ENCODE measurements at places on chromosomes 7 and 10.

- DNase-seq, result no peak
Measured at GRCh38 chr7:112495156-112495788, 14.5 kb downstream of the LSMEM1 start.

- no peak for DNase-seq
Measured at GRCh38 chr7:111980725-111981124, 225.5 kb downstream of the DOCK4 start.

GRCh38 chr10:8511026-8511425 is 456.5 kb downstream of the GATA3 start:
- no peak for DNase-seq

GRCh38 chr10:71090801-71091200 is 121.6 kb upstream of the UNC5B start:
- DNase-seq, result peak; percentile 13

GRCh38 chr10:126878594-126878993 is 26.6 kb upstream of the DOCK1 start:
- no peak for DNase-seq

- DNase-seq, result no peak
Measured at GRCh38 chr7:9201928-9202327, 768.5 kb downstream of the NXPH1 start.

- no peak for DNase-seq
Measured at GRCh38 chr10:70106958-70107791, 25.4 kb downstream of the AIFM2 start.

GRCh38 chr10:116398224-116398623 is 29.4 kb upstream of the PNLIPRP3 start:
- no peak for DNase-seq

DNA sequence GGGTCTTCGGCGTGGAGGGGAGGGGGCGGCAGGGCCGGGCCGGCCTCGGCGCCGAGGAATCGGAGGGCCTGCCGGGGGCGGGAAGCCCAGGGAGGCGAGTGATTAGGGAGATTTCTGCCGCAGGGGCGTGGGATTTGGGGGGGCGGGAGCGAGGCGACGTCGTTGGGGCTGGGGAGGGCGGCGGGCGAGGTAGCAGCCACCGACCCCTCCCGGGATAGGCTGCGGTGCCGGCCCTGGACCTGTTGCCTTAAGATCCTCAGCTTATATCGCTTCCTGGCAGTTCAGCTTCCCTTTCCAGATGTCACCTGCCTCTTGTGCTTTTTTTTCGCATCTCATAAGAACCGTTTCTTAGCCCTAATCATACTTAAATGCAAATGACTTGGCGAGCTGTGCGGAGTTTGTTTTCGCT is 655 bp downstream of the LMTK2 start:
- DNase-seq, result peak; percentile 37

- no peak for DNase-seq
Measured at GRCh38 chr7:78703391-78703790, 750.1 kb downstream of the MAGI2 start.

DNA sequence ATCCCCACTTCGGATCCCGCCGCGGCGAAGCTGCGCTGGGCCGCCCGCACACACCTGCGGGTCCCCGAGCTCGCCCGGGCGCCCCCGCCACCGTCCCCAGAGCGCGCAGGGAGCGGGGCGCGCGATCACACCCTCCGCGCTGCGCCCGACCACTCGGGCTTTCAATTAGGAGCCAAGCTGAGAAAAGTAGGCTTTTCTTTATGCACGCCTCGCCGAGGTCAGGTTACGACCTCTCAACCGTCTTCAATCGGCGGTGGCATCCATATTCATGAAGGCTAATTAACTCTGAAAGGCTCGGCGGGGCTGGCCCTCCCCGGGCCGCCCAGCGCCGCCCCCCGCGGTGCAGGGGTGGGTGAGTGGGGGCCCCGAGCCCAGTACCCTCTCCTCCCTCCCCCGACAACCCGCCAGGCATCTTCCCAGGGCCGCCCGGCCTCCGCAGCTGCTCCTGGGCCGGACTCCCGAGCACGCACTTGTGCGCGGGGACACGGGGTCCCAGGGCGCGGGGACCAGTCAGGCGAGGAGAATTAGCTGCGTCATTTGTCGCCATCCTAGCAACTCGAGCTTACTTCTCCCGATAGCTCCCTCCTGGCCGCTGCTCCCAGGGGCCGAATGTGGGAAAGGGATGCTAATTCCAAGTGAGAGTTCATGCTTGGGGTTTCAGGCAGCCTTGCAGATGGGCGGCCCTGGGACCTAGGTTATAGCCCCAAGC is 155.5 kb upstream of the LYZL2 start:
- DNase-seq, result peak; percentile 52

DNA sequence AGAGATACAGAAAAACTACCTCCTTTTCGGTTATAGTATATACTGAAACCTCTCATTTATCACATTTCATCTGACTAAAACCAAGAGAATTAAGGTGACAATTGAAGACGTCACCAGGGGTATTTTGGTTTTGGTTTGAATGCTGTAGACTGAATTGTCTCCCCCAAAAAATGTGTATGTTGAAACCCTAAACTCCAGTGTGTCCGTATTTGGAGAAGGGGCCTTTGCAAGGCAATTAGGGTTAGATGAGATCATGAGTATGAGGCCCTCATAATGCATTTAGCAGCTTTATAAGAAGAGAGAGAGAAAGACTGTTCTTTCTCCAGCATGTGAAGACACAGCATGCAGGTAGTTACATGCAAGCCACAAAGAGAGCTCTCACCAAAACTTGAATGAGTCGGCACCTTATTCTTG is 59.5 kb downstream of the CACNA2D1 start:
- no peak for DNase-seq

GRCh38 chr10:61673360-61673759 is 10.6 kb downstream of the CABCOCO1 start:
- DNase-seq, result no peak

DNA sequence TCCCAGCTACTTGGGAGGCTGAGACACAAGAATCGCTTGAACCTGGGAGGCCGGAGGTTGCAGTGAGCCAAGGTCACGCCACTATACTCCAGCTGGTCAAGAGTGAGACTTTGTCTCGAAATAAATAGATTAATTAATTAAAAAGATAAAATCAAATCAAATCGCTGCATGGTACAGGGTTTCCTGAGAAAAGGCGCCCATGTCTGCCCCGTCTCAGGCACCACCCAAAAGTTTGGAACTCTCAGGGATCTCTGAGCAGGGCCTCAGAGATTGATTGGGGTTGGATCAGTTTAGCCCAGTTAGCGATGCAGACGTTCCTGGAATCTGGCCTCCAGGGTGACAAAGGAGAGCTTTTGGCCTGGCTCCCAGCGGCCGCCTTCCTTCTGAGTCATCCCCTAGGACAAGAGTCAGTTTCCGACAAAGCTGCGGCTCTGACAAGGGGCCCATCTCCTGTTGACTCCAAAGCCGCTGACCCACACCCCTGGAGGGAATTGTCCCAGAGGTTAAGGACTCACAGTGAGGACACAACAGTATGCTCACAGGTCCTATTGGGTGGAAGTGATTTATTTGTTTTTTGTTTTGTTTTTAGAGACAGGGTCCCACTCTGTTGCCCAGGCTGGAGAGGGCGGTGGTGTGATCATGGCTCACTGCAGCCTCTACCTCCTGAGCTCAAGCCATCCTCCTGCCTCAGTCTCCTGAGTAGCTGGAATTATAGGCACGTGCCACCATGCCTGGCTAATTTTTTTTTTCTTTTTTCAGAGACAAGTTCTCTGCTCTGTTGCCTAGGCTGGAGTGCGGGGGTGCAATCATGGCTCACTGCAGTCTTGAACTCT is 6.8 kb downstream of the ORAI2 start:
- DNase-seq, result no peak

DNA sequence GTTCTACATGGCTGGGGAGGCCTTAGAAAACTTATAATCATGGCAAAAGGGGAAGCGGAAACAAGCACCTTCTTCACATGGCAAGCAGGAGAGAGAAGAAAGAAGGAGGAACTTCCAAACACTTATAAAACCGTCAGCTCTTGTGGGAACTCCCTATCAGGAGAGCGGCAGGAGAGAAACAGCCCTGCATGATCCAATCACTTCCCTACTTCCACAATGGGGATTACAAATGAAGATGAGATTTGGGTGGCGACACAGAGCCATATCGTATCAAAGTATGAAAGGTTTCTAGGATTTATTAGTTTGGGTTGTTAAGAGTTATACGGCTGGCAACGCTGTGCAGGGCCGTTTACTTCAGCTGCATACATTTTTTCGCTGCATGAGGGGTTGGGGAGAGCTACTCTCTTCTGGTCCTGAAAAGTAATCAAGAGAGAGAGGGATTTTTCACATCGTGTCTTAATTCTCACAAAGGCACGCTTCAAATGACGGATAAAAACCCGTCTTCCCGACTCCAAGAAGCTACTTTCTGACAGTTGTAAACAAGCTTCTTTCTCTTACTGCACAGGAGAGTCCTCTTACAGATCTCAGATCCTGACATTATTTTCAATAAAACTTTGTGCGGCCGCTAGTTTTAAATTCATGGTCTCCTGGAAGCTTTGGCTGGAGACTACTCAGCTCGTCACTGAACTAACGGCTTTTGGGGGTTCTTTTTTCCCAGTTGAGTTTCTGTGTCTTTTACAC is 751 bp upstream of the GTPBP10 start:
- no peak for DNase-seq

DNA sequence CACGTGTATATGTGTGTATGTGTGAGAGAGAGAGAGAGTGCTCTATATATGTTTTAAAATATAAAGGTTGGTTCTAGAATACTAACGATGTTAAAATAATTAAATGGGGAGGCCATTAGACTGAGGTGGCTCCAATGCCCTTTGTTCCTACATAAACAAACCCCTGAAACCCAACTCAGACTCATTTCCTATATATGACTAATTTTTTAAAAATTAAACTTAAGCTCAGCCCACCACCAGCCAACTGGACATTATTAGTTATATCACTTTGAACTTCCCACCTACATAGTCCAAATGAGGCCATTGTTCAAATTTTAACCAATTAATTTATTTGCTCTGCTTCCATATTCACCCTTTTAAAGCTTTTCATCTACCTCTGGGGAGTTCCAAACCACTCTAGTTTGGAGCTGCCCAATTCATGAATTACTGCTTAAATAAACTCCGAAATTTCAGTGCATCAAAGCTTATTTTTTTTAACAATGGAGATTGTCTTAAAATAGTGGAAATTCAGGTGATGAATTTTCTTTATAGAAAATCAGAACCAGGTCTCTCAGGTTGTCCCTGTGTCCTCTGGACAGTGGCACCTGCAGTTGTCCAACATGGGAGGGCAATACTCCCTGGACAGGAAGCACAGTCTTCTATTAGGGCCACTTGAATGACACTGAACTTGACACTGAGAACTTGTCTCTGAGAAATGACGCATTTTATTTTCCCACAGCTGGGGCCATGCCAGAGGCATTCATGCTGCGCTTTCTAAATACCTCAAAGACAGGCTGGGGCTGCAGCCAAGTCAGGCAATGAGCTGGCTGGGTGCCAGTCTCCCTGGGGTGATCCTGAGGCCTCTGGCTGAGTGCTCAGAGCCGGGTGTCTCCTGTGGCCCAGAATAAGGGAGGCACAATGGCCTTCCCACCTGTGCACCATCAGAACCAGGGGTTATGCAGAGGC is 109.5 kb upstream of the TMEM72 start:
- DNase-seq, result no peak

- no peak for DNase-seq
Measured at GRCh38 chr10:59942556-59942955, 36.2 kb upstream of the CCDC6 start.

DNA sequence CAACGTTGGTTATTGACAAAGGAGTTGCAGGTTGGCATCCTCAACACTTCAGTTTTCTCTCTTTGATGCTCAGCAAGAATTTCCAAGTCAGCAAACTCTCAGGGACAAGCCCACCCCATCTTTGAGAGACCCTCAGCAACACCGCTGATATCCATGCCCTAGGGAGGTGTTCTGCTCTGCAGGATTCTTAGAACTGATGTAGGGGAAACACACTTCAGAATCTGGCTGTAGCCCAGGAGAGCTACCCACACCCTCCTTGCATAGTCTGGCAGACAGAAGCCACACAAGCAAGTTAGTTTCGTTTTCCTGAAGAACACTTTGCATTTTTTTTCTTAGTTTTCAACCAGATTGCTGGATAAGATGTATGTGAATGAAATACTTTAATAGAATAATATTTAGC is 822 bp downstream of the SAMD9L start:
- peak; percentile 23 for DNase-seq

GRCh38 chr7:51602376-51602775 is 285.8 kb upstream of the COBL start:
- DNase-seq, result no peak

GRCh38 chr7:157484411-157485081 is 147.7 kb downstream of the DNAJB6 start:
- no peak for DNase-seq

DNA sequence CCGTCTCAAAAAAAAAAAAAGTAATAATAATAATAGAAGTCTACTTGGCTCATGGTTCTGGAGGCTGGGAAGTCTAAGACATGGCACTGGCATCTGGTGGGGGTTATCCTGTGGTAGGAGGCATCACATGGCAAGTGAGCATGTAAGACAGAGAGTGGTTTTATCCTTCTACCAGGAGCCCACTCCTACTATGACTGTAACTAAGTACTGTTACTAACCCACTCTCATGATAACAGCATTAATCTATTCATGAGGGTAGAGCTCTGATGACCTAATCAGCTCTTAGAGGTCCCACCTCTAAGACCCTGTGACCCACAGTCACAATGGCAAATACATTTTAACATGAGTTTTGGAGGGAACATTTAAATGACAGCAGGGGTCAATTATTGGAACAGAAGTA is 43.3 kb upstream of the NRF1 start:
- no peak for DNase-seq

GRCh38 chr7:32330602-32331001 is 159.6 kb downstream of the LSM5 start:
- DNase-seq, result no peak

GRCh38 chr7:2281541-2281940 is 32.7 kb downstream of the SNX8 start:
- DNase-seq, result no peak

Data from activated CD8-positive, alpha-beta memory T cell treated with anti-CD3 and anti-CD28 coated beads, Interleukin-2, amount 50 U/mL, for 4 hours (primary cell).